Thyroid gland (tissue), 4 donors: ENCODE measurements at places on chromosomes 2 and 18. TPM values are rescaled to one million over a fixed set of nuclear protein-coding genes. Genes with fewer than 3 reads are reported as not detected.

DNA sequence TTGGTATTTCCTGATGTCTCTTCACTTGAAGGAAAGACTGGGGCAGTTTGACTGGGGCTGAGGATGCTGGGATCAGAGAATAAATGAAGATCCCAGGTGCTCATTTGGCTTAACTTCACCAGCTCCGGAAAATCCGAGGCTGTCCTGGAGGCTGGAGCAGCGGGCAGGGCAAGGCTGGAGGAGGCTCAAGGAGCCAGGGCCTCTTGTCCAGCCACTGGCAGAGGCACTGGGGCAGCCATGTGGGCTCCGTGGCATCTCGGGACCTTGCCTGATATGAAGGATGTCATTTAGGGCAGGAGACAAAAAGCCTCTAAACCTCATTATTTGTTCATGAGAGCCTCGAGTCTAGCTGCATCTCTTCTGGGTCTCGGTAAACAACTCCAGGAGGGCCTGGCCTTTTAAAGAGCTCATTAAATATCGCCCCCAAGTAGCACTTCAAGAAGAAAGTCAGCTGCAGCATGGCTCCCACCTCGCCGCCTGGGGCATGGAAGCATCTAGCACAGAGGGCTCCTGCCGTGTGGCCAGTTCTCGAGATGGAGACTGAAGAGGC is 13.5 kb upstream of the GPR55 start:
- DNase-seq = no peak
- no peaks in the 10 kb centered on the region for H3K36me3 ChIP-seq
- no peak overlapping the region for H3K27ac ChIP-seq
- H3K27me3 ChIP-seq = no peaks in the 10 kb centered on the region
- no peak overlapping the region for H3K4me3 ChIP-seq

Gene PTH2R
- not detected for total RNA-seq

DNA sequence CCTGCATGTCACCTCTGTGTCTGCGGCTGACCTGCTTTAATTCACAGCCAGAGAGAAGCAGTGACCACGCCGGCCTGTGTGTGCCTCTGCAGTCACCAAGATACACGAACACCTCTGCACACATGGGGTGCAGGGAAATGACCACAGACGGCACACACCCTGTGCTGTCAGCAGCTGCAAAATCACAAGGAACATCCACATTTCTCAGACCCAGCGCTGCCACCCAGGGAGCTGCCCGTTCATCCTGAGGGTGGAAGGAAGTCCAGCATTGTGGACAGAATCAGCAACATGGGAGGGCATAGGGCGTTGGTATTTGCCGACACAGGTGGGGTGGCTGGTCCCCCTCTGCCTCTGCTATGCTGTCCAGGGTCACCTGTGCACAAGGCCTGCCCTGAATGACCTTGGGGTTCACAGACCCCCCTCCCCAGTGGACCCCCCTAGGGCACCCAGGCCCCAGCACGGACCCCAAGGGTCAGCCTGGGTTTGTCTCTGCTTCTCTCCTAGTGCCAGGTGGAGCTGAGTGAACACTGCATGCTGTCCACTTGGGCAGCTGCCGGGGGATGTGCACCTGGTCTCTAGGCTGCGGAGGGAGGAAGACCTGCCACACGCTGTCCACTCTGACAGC is 107.4 kb downstream of the PXDN start:
- DNase-seq = no peak
- peaks cover 8% of the 10 kb centered on the region for H3K4me1 ChIP-seq
- H3K4me3 ChIP-seq = no peak overlapping the region

DNA sequence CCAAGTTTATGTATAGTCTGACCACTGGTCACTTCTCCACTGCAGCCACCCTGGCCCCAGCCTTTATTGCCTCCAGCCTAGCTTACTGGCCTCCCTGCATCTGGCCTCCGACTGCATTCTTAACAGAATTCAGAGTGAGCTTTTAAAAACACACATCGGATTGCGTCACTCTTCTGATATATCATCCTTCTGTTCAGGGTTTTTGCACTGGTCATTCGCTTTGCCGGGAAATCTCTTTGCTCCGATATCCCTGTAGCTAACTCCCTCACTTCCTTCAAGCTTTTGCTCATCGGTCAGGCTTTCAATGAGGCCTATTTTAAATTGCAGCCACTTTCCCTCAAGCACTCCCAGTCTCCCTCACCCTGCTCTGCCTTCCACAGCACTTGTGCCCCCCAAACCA is 101.6 kb upstream of the DLX2 start:
- H3K27ac ChIP-seq = no peak overlapping the region
- no peak overlapping the region for H3K4me3 ChIP-seq
- H3K36me3 ChIP-seq = no peaks in the 10 kb centered on the region
- no peaks in the 10 kb centered on the region for H3K4me1 ChIP-seq

Gene THUMPD2
- 26.7 TPM for total RNA-seq
